NCI-H2081 treated with DMSO at 0.1 percent for 48 hours (cell line): ENCODE measurements at places on chromosomes 5 and 9.

DNA sequence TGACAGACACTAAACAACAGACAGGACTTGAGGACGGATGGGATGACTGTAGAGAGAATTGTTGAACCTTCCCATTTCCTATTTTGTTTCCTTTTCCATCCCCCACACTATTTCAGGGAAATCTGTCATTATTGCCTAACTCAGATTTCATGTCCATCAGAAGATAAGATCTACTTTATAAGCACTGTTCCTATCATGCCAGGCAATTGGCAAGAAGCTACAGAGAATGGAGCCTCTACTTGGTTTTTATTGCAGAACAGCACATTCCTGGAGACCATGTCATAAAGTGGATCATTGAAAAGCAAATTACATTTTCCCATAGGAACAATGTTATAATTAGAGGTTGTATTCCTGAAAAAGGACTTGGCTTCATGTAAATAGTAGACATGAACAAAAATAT lies 173.7 kb upstream of the KIF2A start:
- DNase-seq = no peak

DNA sequence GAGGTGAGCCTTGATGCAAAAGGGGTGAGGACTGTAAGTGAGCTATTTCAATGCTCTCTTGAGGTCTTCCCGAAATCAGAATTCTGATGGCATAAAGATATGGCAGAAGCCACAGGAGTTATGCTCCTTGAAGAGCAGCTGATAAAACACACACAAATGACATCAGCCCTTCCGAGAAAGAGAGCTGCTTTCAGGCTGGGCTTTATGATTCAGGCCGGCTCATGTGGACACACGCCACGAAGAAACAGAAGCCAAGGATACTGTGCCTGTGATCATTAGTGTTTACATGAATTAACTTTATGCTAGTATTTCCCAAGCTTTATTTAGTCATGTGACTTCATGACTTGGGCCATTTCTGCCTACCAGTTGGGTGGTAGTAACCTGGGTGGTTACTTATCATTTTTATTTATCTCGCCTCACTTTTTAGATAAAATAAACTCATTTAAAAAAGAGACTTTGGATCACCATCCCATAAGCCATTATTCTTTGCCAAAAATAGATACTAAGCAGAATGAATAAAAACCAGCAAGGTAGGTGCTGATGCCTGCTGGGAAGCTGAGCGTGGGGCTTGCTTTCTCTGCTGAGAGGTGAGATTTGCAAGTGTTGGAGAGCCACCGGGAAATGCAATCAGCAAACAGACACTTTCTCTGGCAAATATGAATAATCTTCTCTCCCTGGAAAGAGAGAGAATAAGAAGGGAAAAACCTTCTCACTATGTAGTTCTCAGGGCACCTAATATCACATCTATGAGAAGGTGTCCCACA lies 73.0 kb upstream of the SLC25A51 start:
- no peak for DNase-seq

DNA sequence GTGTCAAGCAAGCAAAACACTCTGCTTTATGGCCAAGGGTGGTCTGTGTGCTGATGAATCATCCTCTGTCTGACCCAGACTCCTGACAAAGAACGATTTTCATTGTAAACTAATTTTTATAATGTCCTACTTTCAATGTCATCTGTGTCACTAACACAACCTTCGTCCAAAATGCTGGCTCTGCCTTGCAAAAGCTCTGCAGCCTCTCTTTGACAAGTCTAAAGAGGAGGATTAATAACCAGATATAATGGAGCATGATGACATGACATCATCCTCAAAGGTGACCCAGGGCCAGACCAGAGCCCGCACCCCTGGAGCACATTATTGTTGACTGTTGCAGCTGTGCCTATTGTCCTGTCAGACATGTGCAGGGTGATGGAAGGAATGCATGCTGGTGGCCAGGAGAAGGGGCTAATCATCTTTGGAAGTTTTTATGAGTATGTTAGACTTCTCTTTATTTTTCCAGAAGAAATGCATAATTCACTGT lies 589.4 kb downstream of the NR2F1-AS1 start:
- DNase-seq = no peak

GRCh38 chr5:10140195-10140973 lies 109.3 kb downstream of the ATPSCKMT start:
- no peak for DNase-seq

GRCh38 chr5:169089343-169089742 lies 211.6 kb downstream of the SLIT3 start:
- no peak for DNase-seq

DNA sequence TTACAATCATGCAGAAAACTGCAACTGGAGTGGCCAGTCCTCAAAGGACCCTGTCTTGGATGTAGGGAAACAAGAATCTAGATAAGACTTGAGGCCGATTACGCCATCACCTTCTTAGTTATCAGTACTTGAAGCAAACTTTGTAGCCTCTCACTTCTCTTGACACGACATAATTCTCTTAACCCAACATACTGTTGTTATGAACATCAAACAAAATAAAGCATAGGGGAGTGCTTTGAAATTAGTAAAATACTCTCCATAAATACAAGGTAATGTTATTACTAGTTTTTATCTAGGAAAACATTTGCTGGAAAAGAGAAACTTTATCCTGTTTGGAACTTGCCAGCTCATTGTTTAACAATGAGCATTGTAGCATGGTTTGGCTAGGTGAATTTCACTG lies 574.9 kb upstream of the DMAC1 start:
- no peak for DNase-seq

GRCh38 chr9:134441227-134442084 lies 115.2 kb downstream of the RXRA start:
- no peak for DNase-seq

GRCh38 chr9:137245450-137246421 lies 4.6 kb downstream of the TUBB4B start:
- no peak for DNase-seq
